ENCODE measurements at places on chromosomes 4 and X. TPM values are rescaled to one million over a fixed set of nuclear protein-coding genes. Genes with fewer than 3 reads are reported as not detected.
A peak's percentile ranks its signal among the peaks of the same experiment; 100 is the strongest.

MTNR1A gene
- total RNA-seq, result not detected

FAM13A gene
- 1.8 TPM for total RNA-seq

ADAMTS3 gene
- total RNA-seq, result not detected

DNA sequence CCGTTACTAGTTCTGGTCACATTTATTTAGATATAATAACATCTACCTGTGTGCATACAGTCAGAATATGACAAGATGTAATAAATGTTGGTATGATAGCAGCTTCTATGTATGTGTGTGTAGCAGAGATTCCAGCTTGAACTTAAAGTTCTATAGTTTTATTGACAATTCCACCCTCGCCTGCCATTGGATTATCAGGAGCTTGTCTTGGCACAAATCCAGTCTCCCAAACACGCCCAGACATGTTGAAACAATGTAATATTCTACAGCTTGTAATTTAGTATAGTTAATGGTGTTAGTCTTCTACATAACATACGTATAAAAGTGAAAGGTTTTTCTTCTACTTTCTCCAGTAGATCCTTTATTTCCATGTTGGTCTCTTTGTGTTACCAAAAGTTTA is 44.4 kb downstream of the BBS12 start:
- DNase-seq, result no peak

DNA sequence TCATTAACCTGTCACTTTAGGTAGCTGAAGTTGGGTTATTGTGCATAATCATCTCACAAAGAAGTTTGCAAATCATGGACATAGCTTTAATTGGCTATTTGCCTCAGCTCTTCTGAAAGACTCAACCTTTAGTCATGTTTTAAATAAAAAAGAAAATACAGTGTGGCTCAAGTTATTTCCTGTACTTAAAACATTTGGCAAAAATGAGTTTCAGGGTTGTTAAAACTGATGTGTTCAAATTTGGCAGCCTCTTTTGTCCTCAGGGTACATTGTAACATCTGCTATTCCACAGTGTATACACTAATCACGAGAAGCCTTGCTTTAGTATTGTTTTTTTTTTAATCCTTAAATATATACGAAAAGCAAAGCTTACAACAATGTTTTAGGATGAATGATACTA is 31.5 kb upstream of the HPGD start:
- no peak for DNase-seq

DNA sequence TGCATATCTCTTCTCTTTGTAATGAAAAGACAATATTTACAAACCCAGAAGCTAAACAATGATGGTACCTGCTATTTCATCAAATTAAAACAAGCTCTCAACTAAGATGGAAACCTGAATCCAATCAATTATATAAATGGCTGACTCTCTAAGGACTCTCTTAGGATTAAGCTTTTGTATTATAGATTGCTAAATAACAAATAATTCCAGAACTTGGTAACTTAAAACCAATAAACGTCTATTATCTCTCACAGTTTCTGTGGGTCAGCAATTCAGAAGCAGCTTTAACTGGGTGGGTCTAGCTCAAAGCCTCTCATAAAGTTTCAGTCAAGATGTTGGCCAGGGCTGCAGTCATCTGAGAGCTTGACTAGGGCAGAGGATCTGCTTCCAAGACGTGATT is 12.4 kb downstream of the PHKA2 start:
- DNase-seq, result no peak

DNA sequence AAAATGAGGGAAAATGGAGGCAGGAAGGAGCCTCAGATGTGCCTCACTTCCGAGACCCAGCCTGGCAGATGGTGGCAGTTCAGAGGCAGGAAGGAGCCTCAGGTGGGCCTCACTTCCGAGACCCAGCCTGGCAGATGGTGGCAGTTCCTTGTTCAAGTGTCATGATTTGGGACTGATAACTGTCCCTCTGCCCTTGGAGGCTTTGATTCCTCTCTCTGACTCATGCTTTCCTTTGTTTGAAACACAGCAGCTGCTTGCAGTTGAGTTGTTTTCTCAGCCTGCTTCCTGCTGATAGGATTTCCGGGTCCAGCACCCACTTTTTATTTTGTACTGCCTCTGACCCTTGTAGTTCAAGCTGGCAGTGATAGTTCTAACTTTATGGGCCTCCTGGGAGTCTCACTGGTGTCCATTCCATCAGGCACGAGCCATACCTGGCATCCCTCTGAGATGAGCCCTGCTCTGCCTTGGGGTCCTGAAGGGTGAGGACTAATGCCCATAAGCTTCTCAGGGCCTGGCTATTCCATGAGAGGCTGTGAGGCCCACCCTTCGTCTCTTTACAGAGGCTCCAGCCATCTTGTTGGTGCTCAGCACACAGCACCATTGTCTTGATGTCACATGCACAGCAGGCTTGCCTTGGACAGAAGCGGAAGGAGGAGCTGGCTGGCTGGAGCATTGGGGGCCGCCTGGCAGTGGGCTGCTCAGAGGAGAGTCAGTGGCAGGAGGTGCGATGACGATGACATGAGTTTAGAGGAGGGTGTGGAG is 13.0 kb downstream of the RGS12 start:
- no peak for DNase-seq

GRCh38 chrX:96982161-96982560 is 98.5 kb downstream of the RPA4 start:
- no peak for DNase-seq

- DNase-seq, result no peak
Observed at GRCh38 chr4:10593130-10593529, 91.4 kb downstream of the CLNK start.

DNA sequence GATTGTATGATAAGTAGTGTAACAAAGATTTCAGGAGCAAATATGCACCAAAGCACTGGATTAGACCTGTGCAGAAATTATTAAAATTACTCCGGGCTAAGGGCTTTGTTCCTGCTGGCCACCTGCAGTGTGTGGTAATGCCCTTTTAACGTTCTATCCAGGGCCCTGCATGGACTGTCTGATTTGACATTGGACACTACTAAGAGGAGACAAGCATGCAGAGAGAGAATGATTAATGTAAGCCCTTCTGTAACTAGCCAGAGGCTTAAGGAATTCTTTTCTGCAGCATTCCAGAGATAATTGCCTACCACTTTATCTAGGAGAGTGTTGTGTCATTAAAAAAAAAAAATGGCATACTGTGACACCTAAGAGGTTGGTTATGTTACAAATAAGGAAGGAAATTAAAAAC is 117.0 kb downstream of the PCDH7 start:
- DNase-seq, result no peak

GRCh38 chr4:56742080-56742871 is 61.2 kb upstream of the HOPX start:
- DNase-seq, result no peak

DNA sequence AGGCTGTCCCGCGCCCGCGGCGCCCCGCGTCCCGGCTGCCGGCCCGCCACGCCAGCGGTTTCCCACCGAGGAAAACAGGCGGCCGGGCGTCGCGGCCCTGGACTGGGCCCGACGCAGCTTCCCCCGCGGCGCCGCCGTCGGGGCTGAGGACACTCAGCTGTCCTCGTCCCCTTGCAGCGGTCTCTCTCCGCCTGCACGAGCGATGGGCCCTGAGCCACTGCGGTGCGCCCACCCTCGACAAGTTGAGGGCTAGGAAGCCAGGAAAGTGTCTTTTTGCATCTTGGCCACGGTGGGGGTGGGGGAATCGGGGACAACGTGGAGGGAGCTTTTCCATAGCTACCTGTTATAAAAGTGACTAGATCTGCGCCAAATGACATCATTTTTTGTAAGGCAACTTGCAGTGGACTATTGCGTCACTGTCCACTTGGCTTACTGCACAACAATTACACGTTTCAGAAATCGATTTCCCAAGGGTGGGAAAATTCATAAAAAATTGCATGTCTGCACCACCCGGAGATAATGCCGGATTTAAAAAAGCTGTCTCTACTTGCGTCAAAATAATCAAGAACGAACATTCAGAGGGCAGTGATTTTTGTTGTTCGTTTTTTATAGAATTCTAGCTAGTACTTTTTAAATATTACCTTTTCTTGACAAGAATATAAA is 1.1 kb downstream of the KLHL15 start:
- DNase-seq, result no peak

- DNase-seq, result peak; percentile 43
Observed at GRCh38 chrX:24259544-24260240, 54.2 kb downstream of the SUPT20HL2 start.

DNA sequence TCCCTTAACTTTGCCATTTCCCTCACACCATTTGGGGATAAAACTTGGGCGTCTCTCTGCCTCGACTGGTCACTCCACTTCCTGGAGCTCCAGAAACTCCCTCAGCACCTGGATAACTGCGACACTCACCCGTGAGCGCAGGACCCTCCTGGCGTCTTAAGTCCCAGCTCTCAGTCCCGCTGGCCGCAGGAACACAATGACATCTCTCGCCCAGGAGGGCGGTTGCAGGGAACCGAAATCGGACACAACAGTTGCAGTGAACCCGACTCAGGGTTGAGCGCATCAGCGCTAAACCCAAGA is 370.9 kb upstream of the SMIM31 start:
- DNase-seq, result no peak
